Right cardiac atrium (tissue), 5 donors: ENCODE measurements at places on chromosomes 3 and 15.

DNA sequence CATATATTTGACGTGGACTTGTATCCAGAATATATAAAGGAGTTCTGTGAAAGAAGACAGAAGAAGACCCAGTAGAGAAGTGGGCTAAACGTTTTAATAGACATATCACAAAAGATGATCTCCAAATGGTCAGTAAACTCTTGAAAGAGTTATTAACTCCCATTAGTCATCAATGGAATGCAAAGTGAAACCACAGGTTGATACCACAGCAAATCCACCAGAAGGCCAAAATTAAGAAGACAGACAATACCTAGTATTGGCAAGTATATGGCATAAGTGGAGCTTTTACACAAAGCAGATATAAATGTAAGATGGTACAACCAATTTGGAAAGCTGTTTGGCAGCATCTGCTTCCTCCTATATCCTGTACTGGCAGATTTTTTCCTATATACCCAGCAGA lies 6.0 kb downstream of the SPATA16 start:
- DNase-seq: no peak

DNA sequence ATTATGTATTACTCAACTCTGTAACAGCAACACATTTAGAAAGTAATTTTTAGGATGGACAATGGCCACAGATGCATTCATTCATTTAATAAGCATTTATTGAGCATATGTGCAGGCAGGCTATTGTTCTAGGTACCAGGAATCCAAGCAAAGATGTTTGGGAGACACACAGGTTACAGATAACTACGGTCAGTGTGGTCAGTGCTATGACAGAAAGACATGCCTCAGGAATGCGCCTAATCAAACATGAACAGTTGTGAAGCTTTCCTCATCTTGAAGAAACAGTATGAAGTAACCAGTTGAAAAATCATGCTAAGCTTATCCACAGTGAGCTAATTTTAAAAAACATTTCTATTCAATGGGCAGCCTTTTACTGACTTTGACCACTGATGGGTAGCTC lies 155.4 kb upstream of the CCDC54 start:
- DNase-seq: no peak

GRCh38 chr15:56394909-56395308 lies 29.7 kb downstream of the TEX9 start:
- DNase-seq: no peak

- DNase-seq: no peak
Observed at GRCh38 chr3:133799794-133800585, 5.6 kb upstream of the SRPRB start.

DNA sequence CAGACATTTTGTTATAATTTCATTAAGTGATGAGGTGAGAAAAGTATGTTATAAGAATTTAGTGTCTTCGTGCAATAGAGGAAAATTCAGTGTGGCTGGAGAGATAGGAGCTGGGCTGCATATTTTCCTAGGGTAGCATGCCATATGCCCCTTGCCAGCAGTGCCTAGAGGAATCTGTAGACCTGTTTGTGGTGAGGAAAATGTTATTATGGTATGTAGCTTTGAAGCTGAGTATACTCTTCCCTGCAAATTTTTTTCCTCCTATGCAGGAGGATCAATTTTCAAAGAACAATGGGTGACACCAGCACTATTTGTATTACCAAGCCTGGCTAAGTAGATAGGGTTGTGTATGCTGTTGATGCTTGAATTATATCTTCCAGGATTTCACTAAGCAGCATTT lies 200.6 kb downstream of the EDEM1 start:
- no peak for DNase-seq

- DNase-seq: no peak
Observed at GRCh38 chr3:134813618-134814017, 18.6 kb downstream of the EPHB1 start.

- DNase-seq: no peak
Observed at GRCh38 chr3:147651107-147651778, 242.1 kb downstream of the ZIC1 start.

GRCh38 chr3:194745422-194746184 lies 59.9 kb downstream of the FAM43A start:
- no peak for DNase-seq

- no peak for DNase-seq
Observed at GRCh38 chr15:74193299-74193718, 9.3 kb downstream of the STRA6 start.

GRCh38 chr3:148789906-148790305 lies 37.7 kb upstream of the CPB1 start:
- no peak for DNase-seq

- DNase-seq: peak; percentile 16
Observed at GRCh38 chr3:81352867-81353266, 408.6 kb downstream of the GBE1 start.

DNA sequence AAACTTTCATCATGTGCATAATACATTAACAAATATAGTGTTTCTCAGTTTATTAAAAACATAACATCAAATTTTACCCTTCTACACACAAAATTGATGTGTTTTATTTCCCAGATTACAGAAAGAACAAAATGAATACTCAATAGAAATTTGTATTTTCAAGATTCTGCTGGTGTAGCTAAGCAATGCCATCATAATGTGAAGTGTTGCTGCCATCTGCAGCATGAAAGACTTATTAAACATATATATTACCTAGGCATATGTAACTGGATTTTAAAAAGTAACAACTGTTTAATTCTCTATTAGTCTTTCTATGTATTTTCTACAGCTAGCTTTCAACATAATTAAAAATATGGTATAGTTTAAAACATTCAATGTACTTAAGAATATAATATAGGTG lies 27.5 kb downstream of the PLSCR5 start:
- no peak for DNase-seq

DNA sequence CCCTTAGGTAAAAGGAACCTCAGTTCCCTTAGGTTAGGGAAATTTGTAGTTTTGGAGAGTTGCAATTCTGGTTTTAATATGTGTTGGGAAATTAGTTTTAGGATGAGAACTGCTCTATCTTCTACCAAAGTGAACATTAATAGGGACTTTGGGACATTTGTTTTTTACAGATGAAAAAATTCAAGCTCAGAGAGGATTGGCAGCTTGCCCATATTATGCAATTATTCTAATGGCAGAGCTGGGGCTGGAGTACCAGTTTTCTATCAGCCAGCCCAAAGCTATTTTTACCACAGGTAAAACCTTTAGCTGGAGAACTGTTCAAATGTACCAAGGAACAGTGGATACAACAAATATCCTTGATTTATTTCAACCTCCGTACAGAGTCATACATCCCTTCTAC lies 127.0 kb downstream of the CPNE4 start:
- no peak for DNase-seq

GRCh38 chr15:57012556-57012955 lies 94.1 kb downstream of the TCF12 start:
- DNase-seq: no peak

DNA sequence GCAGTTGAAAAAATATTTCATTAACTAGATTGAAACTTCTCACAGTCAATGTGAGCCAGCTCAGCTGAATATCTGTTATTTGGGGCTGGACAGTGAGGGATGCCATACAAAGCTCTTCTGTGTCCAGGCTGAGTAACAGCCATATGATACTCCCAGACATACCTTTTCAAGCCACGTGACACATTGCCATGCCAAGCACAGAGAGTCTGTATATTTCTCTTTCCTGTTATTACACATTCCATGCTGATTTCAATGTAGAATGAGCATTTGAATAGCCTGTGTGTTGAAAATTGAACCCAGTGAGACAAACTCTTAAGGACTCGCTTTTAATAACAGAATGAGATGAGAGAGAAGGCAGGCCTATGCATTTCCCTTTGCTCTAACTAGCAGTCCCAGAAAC lies 334.7 kb upstream of the RASGRP1 start:
- DNase-seq: no peak

DNA sequence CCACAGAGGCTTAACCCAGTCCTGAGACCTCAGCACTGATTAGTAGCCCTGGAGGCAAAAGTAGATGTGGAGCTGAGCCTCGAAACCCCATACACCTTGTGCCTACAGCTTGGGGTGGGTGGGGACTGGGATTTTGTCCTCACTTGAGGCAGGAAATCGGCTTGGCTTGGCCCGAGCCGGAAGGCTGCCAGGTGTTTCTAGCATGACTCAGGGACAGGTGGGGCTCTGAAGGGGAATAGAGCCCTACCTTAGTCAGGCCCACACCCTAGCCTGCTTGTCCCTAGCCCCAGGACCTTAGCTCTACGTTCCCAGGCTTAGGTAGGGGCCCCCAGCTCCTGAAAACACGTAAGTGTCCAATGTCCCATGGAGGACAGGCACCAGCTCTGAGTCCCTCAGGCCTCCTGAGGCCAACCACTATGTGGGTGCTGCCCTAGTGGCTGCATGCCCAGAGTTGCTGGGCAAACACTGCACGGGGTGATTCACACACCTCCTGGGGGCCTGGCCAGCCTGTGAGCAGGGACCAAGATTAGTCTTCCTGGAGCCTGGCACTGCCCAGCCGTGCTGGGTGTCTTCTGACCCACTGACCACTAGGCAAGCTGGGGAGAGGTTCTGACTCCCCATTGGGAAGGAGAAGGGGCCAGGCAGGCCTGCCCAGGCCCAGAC lies 3.1 kb downstream of the MST1R start:
- peak; percentile 72 for DNase-seq

- DNase-seq: no peak
Observed at GRCh38 chr15:63044645-63045464, 2.3 kb downstream of the TPM1 start.

GRCh38 chr3:32888739-32889138 lies 62.7 kb upstream of the CCR4 start:
- no peak for DNase-seq

- no peak for DNase-seq
Observed at GRCh38 chr15:85374831-85375230, 5.6 kb upstream of the AKAP13 start.

DNA sequence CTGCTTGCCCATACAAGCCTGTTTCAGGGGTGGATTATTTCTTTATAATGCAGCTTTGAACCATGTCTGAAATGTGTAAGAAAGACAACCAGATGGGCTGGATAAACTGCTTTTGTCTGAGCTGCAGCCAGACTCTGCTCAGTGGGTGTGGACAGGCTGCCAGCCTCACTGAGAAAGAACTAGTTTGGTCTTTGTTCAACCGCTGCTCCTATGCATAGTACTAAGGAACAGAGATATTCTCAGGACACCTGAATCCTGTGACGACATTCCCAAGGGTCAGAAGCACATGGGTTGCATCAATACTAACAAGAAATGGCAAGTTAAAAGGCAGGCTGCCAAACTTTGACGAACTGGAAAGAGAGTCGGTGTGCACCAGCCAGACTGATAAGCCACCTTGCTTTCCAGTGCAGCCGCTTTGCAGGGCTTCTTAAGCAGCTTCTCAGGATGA lies 57.2 kb downstream of the PLD1 start:
- peak; percentile 63 for DNase-seq

- DNase-seq: no peak
Observed at GRCh38 chr3:188776447-188776846, 395.3 kb upstream of the TPRG1 start.

DNA sequence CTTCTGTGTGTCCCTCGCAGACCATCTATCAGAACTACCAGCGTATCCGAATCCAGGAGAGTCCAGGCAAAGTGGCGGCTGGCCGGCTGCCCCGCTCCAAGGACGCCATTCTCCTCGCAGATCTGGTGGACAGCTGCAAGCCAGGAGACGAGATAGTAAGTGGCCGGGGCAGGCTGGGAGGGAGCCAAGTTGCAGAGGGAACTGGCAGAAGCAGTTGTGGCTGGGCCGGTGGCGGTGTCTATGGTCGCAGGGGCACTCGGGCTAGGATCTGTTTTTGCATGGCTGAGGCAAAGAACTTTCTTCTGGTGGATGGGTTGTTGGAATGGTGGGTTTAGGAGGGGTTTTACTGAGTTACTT lies 10.1 kb downstream of the MCM2 start:
- peak; percentile 37 for DNase-seq

GRCh38 chr3:99633887-99634558 lies 4.4 kb upstream of the COL8A1 start:
- DNase-seq: no peak

DNA sequence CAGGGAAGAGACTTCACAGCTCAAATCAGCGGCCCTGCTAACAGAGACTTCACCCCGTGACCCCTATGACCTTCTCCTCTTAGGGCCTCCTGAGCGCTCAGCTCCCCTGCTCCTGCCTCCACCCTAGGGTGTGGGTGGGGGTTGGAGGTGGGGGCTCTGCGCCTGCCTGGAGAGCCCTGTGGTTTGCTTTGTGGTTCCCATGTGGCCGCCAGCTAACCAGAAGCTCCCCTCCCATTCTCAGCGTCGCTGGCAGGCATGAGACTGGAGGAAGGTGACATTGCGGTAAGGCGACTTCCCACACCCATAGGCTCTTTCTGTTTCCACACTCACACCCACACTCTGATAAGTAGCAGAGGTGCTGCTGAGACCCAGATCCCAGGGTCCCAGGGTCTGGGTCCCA lies 27.6 kb downstream of the XYLB start:
- DNase-seq: no peak

- DNase-seq: no peak
Observed at GRCh38 chr3:148716657-148717056, 19.0 kb downstream of the AGTR1 start.

DNA sequence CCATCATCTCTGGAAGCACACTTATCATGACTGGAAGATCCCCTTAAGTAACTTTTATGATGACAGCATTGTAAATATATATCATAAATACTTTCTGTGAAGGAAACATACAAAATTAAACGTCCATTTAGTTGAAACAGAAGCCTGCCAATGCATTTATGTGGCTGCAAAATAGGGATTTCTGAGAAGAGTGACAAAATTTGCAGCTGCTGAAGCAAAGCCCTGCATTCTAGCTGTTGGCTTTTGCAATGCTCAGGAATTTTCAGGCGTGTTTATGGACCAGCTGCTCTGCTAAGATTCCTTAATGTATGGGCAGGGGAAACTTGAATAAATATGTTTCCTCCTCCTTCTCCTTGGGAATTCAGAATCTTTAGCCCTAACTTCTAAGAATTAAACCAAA lies 137.3 kb downstream of the CACNA2D3 start:
- no peak for DNase-seq

- DNase-seq: peak; percentile 62
Observed at GRCh38 chr15:67025719-67026609, 39.4 kb upstream of the SMAD3 start.

GRCh38 chr3:52527039-52527731 lies 6.5 kb downstream of the NT5DC2 start:
- DNase-seq: peak; percentile 23

DNA sequence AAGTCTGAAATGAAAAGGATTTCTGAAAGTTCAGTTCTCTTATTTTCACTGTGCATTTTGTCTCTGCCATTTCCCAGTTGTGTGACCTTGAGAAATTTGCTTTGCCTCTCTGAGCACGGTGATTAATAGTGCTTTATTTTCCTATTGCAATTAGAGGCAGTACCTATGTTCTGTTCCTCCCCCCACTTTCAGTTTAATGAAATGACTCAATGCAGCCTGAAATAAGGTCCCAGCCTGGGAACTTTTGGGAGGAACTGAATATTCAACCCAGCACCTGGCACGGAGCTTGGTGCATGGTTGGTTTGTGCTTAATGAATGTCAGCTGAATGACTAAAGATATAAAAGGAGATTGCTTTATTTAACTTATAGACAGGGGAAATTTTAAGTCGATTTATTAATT lies 352.6 kb downstream of the PDCD6IP start:
- no peak for DNase-seq

- DNase-seq: no peak
Observed at GRCh38 chr15:57143511-57144078, 225.2 kb downstream of the TCF12 start.

- DNase-seq: peak; percentile 60
Observed at GRCh38 chr15:77983708-77984445, 93.6 kb downstream of the TBC1D2B start.
